ENCODE measurements at places on chromosomes 2 and 18.

DNA sequence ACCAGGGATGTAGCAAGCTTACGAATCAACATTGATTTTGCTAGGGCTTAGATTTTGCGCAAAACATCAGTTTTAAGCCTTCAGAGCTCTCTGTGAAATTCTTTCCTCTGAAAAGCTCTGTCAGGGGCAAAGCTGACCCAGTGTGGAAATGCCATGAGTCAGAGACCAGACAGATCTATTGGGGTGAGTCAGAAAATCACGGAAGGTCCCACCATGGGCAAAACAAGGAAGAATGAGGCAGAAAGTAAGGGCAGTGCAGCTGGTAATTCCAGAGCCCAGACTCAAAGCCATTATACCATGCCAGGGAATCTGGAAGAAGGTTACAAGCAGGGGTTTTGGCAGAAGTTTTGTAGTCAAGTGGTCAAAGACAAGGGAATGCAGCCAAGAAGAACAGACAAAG lies 256.6 kb upstream of the CTAGE1 start:
- no peak for DNase-seq

- DNase-seq = no peak
These were observed 63.0 kb upstream of the SNTG2 start for GRCh38 chr2:887639-888038.

DNA sequence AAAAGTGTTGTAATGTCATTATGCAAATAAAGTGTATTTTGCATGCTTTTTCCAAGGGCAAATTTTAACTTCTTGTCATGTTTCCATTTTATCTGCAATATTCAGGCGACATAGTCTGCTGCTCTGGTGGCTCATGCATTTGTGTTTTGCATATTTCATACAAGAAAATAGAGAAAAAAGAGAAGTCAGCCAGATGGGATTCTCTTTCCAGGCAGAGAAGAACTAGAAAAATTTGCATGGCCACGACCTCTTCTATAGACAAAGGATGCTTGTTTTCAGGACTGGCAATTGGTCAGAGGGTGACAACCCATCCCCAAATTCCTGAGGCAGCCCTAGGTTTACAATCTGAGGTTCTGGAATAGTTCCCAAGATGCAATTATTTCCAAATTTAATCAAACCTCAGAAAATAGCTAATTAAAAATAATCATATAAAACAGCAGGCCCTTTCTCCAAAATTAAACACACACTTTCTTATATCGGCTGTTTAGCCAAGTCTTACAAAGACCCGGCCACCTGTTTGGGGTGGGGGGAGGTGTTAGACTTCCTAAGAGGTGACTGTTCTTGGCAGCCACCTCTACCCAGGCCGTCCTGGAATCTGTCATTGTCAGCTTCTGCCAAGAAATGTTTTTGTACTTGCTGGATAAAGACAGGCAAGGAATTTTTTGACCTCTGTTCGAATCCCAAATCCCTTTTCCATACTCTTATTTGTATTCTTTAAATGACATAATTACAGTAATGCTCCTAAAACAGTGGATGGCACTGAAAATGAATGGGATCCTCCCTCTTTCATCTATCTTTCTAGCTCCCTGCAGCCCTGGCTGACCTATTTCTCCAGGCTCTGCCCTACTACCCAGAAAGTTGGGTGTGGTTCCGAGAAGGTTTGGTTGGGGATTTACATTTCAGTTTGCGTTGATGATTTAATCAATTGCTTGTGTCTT lies 20.8 kb upstream of the SOS1 start:
- DNase-seq = peak; percentile 79

DNA sequence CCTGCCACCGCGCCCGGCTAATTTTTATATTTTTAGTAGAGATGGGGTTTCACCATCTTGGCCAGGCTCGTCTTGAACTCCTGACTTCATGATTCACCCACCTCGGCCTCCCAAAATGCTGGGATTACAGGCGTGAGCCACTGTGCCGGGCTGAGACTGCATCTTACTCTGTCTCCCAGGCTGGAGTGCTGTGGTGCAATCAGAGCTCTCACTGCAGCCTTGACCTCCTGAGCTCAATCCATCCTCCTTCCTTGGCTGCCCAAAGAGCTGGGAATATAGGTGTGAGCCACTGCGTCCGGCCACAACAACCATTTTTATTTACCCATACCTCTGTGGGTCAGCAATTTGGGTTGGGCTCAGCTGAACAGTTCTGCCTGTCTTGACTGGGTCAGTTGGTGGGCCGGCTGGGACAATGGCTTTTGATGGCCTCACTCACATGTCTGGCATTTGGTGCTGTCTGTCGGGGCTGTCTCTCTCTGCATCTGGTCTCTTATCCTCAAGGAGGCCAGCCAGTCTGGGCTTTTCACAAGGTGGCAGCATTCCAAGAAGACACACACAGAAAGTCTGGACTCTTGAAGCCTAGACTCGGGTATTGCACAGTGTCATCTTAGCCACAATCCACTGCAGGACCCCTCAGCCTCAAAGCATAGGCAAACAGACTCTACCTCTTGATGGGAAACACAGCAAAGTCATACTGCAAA lies 116.8 kb upstream of the GATA6 start:
- DNase-seq = no peak

DNA sequence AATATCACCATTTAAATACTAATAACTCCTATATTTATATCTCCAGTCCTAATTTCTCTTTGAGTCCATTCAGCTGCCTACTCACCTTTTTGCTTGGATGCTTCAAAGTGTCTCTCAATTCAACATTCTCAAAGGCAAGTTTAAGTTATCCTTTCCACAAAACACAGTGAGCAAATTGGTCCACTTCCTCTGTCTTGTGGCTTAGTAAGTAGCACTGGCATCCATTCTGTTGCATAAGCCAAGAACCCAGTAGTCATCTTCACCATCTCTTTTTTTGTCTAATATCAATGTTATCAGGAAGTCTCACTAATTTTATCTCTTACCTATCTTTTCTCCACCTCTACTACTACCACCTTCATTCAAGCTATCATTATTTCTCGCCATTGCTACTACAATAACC lies 27.4 kb upstream of the IL1RL1 start:
- DNase-seq = no peak

GRCh38 chr2:150230004-150230403 lies 257.5 kb downstream of the RND3 start:
- no peak for DNase-seq

DNA sequence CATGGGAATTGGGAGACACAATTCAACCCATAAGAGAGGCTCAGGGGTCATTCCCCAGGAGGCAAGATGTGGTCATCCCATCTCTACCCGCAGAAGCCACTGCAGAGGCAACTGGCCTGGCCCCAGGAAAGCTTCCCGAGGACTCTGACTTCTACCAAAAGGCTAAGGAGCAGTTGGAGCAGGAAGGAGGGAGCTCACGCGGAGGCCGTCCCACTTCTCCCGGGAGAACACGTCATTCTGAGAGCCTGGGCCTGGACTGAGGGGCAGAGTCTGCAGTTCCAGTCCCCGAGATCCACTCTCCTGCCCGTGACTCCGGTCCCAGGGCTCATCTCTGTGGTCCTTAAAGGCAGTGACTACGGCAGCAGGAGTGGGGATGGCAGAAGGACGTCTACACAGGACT lies 69.0 kb upstream of the TAF1B start:
- no peak for DNase-seq

DNA sequence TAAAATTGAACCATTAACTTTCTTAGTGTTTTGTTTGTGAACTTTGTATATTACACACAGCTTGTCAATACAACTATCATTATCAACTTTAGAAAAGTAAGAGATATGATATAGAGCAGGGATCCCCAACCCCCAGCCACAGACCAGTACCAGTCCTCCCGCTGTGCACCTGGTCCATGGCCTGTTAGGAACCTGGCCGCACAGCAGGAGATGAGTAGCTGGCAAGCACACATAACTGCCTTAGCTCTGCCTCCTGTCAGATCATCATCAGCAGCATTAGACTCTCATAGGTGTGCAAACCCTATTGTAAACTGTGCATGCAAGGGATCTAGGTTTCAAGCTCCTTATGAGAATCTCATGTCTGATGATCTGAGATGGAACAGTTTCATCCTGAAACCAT lies 491.0 kb upstream of the NXPH2 start:
- DNase-seq = peak; percentile 67

DNA sequence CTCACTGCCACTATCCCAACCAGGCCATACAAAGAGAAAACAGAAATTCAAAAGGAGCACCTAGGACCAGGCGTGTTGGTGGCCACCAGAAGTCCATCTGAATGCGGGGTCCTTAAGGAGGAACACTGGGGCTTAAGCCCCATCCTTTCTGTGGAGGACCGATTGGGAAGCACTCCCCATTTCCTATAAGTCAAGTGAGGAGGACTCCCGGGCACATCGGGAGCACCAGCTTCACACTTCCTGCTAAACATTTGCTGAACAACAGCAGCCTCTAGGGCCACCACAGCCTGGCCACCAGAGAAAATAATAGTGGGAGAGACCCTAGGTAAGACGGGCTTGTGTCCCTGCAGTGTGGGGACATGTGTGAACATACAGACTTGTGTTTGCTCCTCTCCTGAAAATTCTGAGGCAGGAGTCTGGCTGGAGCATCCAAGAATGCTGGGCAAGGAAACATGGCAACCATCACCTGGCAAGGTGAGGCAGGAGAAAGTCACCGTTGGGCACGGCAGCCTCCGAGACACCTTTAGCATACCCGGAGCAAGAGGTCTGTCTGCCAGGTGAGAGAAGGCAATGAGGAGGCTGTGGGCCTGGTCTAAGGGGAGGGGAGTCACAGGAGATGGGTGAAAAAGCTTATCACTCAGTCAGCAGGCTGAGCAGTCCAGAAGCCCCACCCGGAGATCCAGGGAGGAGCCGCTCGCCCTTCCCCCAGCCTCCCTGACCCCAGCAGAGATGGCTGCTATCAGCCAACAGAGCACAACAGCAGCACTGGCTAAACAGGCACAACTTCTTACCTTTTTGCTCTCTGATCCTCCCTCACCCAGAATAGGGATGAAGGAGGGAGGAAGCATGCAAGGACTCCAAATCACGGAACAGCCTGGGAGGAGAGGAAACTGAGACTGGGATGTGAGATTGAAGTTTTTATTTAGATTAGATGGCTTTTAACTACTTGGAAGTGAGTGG lies 282.3 kb downstream of the EIPR1 start:
- DNase-seq = no peak

DNA sequence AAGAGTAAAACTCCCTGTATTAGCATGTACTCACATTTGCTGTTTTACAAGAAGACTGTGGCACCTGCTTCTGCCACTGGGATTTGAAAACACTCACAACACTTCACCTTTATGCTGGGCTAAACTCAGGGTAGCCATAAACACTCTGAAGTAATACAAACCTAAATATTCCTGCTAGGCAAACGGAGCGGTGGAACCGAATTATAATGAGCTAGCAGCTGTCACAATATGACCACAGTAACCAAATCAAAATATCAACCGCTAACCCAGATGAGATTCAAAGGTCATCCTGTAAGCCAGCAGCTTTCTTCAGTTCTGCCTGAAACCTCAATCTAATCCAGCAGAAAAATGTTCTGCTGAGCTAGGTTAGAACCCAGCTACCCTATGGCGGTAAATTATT lies 132.1 kb downstream of the TCF4 start:
- DNase-seq = no peak

- no peak for DNase-seq
These were observed 3.3 kb downstream of the KCNIP3 start for GRCh38 chr2:95300450-95300849.

GRCh38 chr2:3433776-3434400 lies 54.4 kb downstream of the TRAPPC12 start:
- peak; percentile 21 for DNase-seq

DNA sequence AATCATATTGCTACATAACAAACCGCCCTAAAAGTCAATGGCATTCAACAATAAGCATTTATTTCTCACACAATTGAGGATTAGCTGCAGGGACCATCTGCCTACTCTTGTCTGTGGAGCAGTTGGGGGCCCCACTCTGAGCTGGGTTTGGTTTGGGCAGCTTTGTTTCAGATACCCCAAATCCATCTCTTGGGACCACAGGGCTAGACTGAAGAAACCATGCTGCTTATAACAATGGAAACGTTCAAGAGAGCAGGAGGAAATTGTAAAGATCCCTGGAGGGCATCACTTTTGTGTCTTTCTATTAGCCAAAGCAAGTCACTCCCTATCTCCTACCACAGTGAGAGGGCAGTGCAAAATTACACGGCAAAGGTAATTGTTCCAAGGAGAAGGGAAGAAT lies 146.5 kb upstream of the MGAT5 start:
- DNase-seq = no peak
